ENCODE measurements at places on chromosomes 12 and 14. TPM values are rescaled to one million over a fixed set of nuclear protein-coding genes. Genes with fewer than 3 reads are reported as not detected.

Gene AQP2
- total RNA-seq: 3.0 TPM

Gene LTB4R2
- 15.2 TPM for total RNA-seq

DNA sequence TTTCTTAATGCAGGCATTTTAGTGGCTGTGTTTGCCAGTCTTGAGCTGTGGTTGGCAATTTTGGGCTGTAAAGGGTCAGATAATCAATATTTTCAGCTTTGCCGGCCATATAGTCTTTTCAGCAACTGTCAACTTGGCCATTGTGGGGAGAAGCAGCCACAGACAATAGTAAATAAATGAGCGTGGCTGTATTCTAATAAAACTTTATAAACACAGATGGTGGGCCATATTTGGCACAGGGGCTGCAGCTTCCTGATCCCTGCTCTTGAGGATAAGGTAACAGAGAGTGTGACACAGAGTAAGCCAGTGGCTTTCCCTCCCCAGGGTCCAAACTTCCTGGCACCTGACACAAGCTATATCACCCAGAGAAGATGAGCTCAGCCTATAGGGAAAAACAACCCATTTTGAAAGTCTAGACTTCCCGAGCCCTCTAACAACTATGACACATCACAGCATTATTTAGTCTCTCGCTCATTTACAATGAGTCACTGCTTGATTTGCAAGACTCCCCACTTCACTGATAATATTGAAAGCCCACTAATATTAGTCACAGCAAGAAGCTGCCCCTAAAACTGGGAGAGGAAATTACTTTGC is 163.1 kb upstream of the TMPO start:
- H3K27me3 ChIP-seq: no peaks in the 10 kb centered on the region
- no peaks in the 10 kb centered on the region for H3K4me1 ChIP-seq
- no peaks in the 10 kb centered on the region for H3K36me3 ChIP-seq
- no peak for DNase-seq

- H3K27ac ChIP-seq: no peak overlapping the region
- H3K4me1 ChIP-seq: no peaks in the 10 kb centered on the region
- H3K4me3 ChIP-seq: no peak overlapping the region
- no peak for DNase-seq
- no peaks in the 10 kb centered on the region for H3K27me3 ChIP-seq
- no peaks in the 10 kb centered on the region for H3K36me3 ChIP-seq
Measured at GRCh38 chr14:31950764-31951637, 126.1 kb upstream of the ARHGAP5 start.

DNA sequence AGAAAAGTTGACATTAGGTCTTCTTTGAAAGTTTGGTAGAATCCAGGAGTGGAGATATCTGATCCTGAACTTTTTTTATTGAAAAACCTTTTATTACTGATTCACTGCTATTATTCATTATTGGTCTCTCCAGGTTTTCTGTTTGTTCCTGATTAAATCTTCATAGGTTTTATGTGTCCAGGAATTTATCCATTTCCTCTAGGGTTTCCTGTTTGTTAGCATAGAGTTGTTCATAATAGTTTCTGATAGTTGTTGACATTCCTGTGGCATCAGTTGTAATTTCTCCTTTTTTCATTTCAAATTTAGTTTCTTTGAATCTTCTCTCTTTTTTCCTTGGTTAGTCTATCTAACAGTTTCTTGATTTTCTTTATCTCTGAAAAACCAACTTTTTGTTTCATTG is 370.3 kb downstream of the SLC6A15 start:
- no peaks in the 10 kb centered on the region for H3K27me3 ChIP-seq
- no peaks in the 10 kb centered on the region for H3K36me3 ChIP-seq
- H3K4me3 ChIP-seq: no peak overlapping the region
- DNase-seq: no peak
- no peaks in the 10 kb centered on the region for H3K4me1 ChIP-seq
- H3K27ac ChIP-seq: no peak overlapping the region

- DNase-seq: no peak
- no peaks in the 10 kb centered on the region for H3K4me1 ChIP-seq
- no peak overlapping the region for H3K27ac ChIP-seq
- no peak overlapping the region for H3K4me3 ChIP-seq
- H3K27me3 ChIP-seq: no peaks in the 10 kb centered on the region
- H3K36me3 ChIP-seq: no peaks in the 10 kb centered on the region
Measured at GRCh38 chr12:115920395-115921183, 356.9 kb downstream of the MED13L start.

GRCh38 chr14:94636744-94637412 is 24.7 kb downstream of the SERPINA3 start:
- DNase-seq: no peak
- H3K27ac ChIP-seq: no peak overlapping the region
- H3K36me3 ChIP-seq: no peaks in the 10 kb centered on the region
- H3K4me1 ChIP-seq: no peaks in the 10 kb centered on the region
- H3K4me3 ChIP-seq: no peak overlapping the region

- peaks cover 26% of the 10 kb centered on the region for H3K36me3 ChIP-seq
- no peak overlapping the region for H3K4me3 ChIP-seq
- H3K4me1 ChIP-seq: no peaks in the 10 kb centered on the region
- H3K27ac ChIP-seq: no peak overlapping the region
- H3K27me3 ChIP-seq: no peaks in the 10 kb centered on the region
Measured at GRCh38 chr12:95259368-95259767, 41.8 kb downstream of the VEZT start.

All from thoracic aorta (tissue), 2 donors.